ENCODE measurements at places on chromosomes 12 and 14. TPM values are rescaled to one million over a fixed set of nuclear protein-coding genes. Genes with fewer than 3 reads are reported as not detected.

GRCh38 chr14:92677087-92677668 lies 71.2 kb downstream of the LGMN start:
- DNase-seq: no peak

GRCh38 chr12:66978802-66979201 lies 290.4 kb upstream of the CAND1 start:
- DNase-seq: no peak

Gene PDE3A
- total RNA-seq: 3.1 TPM

DNA sequence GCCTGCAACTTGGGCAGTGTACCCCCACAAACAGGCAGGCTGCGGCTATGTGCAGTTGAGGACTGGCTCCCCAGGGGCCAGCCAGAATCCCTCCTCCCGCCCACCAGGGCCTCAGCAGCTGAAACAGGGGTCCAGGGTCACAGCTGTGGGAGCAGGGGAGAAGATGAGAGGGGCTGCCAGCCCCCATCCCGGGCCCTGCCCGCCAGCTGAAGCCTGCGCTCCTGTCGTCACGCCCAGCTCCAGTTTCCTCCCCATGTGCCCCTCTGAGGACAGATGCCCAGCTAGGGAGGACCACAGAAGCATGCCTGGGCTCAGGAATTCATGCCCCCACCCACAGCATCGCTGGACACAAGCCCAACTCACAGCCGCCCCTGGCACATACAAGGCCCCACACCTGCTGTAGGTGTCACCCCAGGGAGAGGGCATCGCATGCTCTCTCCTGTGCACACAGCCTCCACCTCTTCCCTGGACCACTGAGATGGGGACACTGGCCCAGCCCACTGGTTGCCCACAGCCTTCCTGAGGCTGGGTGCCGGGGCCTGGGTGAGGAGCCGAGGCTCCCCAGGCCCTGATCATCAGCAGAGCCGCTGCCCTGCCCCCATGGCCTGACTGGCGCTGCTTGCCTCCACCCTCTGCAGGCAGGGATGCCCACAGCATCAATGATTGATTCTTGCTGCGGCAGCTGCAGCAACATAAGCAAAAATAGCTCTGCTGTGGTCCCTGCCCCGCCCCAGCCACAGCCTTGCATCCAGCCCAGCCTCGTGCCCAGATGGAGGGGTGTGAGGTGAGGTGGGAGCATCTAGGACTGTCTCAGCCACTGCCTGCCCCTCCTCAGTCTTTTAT lies 3.7 kb upstream of the CLBA1 start:
- DNase-seq: no peak

DNA sequence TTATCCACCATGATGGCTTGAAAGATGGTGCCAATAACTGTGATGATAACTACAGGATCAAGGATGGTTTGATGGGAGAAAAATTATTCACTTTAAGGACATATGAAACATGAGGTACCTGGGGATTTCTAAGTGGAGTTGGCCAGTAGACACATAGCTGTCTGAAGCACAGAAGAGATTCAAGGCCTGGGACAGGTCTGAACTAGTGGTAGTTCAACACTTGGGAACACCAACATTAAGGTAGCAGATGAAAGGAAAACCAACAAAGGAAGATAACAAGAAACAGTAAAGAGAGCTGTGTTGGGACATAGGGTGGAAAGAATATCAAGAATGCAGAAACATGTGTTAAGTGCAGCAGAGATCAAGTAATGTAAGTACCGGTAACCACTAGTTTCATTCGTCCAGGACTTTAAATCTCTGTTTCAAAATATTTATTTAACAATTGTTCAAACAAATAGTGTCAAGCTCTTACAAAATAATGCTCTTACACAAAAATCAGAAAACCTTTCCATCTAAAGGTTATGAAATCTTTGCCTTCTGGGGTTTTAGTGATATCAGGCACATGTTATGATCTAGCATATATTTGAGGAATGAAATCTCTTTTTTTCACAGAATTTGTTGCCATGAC lies 104.7 kb downstream of the ST8SIA1 start:
- DNase-seq: no peak

DNA sequence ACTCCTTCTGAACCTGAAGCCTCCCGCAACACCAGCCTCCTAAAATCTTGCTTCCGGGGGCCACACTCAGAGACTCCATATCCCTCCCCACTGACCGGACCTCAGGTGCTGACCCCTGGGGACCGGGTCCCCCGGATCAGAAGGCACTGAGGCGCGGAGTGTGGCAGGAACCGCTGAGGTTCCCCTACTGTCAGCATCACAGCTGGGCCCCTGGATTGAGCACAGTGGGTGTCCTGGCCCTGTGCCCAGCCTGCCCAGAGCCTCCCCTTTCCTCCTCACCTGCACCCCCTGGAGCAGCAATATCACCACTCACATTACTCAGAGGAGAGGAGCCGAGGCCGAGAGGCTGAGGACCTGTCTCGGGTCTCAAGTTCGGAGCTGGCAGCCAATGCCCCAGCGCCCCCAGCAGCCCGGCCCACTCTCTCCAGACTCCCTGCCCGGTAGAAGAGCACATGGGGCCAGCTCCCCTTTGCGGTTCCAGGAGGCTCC lies 101.2 kb upstream of the EIF5 start:
- DNase-seq: no peak

Gene SLC2A14
- not detected for total RNA-seq

DNA sequence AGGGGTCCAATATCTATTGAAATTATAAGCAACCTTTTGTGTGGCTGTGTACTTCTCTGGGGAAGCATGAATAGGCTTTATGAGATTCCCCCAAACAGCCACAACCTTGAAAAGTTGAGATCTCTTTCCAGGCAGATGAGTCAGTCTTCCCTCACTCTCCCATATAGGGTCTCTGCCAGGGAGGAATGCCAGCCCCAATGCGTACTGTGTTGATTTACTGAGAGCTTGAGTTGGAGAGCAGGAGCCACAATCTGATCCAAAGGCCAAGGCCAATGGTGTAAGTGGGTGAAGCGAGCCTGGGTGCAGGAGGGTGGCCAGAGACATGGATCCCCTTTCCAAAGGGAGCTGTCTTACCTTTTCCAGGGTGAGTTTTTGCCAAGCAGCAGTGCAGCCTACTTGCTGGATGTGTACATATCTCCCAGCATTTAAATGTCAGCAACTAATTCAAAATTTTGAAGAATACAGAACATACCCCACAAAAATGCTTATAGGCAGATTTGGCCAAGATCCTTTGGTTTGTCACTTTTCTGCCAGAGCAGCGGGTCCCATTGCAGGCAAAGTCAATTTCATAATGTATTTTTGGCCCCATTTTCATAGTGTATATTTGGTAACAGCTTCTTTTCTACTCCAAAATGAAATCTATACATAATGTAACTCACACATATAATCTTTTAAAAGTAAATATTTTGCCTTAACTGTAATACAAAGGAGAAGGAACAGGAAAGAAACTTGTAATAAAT lies 88.2 kb downstream of the TBC1D30 start:
- DNase-seq: no peak

Gene KLRC2
- total RNA-seq: not detected

- peak; percentile 34 for DNase-seq
Measured at GRCh38 chr12:2804393-2805142, 7.9 kb upstream of the ITFG2 start.

DNA sequence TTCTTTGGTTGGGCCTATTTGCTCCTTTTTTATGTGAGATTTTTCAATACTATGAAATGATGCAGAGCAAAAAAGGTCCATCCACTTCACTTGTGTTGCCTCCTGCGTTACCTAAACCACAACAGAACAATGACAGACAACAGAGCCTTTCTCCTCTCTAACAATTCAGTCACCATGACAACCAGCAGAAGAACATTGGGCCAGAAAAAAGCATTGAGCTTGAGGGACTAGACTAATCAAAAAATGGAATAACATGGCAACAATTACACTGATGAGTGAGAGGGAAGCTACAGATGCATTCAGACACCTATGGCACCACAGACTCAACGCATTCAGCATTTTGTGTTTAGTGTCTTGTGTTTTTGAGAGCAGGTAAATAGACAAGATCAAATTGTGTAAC lies 44.6 kb upstream of the PTCSC3 start:
- DNase-seq: no peak

Gene NUBPL
- 6.3 TPM for total RNA-seq

Gene ACSM4
- not detected for total RNA-seq

GRCh38 chr14:20332431-20332787 lies 670 bp downstream of the CCNB1IP1 start:
- DNase-seq: peak; percentile 36

DNA sequence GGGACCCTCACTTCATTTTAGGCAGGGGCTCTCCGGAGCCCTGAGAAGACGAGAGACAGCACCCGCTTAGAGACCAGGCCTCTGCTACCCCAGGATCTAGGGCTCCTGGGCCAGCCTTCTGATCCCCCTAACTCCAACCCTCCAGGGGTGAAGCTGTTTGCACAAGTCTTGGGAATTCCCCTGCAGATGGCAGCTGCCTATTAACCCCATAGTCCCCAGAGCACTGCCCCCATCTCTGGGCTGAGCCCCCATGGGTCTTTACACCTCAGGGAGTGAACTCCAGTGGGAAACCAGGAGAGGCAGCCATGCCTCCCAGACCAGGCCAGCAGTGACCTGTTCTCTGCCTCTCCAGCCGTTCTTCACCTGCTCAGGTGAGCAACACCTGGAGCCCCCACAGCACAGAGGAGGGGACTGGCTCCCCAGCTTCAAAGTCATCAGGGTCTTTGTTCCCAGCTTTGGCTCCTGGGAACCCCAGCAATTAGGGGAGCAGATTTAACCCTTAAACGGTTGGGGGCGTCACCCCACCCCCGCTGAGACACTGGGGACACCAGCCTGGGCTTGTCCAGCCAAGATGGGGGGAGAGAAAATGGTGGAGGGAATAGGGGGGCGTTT lies 2.3 kb downstream of the WNT10B start:
- DNase-seq: no peak

DNA sequence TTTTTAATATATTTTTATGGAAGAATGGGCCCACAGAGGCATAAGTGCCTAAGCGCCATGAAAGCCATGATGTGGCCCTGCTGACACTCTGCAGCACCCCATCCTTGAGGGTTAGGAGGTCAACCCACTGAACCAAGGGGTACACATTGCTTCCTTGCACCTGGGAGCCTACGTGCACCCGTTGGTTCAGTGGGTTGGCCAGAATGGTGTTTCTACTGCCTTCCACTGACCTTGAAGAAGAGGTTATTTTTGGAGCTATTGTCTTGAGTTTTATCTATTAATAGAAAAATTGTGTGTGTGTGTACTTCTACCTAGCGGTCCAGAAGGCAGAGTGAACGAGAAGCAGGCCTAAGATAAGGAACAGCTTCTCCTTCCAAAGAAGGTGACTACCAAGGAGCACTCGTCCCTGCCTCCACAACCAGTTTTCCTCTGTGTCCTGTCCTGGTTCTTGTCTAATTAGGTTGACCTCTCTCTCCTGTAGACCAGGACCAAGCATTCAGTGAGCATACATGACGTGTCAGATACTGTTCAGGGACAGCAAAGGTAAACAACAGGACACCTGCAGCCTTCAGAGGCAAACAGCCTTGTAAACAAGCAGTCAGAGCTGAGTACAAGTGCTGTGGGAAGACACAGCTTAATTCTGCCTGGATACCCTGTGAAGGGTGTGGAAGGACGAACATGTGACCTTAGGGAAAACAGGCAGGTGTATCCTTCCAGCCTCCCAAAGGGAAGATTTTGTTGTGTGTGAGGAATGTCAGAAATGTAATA lies 30.4 kb upstream of the PLEK2 start:
- no peak for DNase-seq

GRCh38 chr14:22994762-22995275 lies 12.5 kb upstream of the AJUBA start:
- DNase-seq: peak; percentile 69

Gene AICDA
- total RNA-seq: not detected

Gene TM7SF3
- 80.0 TPM for total RNA-seq

GRCh38 chr14:104321802-104322130 lies 183.4 kb downstream of the KIF26A start:
- DNase-seq: no peak

DNA sequence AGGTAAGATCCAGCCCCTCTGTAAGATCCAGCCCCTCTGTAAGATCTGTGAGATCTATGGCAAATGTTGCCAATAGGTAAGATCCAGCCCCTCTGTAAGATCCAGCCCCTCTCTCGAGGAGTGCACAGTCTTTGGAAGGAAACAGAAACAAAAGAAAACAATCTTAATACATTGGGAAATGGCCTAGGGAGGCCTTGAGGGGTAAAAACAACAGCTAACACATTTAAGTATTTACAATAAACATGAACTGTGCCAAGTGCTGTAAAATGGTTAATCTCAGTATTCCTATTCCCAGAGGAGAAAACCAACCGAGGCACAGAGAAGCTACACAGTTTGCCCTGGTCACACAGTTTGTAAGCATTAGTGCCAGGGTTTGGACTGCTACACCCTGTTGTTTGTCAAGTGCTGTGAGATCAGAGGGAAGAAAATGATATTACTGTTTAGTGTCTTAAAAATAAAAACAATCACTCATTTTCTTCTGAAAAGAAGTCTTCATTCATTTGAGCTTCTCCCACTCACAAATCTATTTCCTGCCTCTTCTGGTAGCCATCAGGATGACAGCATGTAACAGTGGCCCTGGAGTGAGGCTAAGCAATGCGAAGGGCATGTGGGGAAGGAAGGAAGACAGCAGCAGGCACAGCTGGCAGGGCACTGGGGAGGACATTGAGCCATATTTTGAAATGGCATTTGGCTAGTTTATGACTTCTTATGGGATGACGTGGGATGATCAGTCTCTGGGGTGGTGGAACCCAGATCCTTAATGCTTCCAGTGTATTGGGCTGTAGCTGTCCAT lies 118.7 kb upstream of the PTPRQ start:
- DNase-seq: no peak

DNA sequence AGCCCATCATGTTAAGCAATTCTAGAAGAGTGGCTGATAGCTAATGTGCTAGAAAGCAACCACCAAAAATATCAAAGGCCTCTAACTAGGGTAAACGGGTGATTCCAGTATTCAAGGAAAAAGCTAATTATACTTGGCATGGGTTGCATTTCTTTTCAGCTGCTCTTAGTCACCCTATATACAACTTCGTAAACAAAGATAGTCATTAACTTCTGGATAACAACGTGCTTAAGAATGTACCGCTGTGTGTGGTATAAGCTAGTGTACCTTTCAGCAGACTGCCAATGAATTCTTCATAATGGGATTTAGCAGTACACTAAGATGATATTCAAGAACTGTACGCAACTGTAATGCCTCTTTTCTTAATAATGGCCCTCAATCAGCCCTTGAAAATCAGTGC lies 42.2 kb upstream of the SLC6A13 start:
- DNase-seq: peak; percentile 13

GRCh38 chr12:43222796-43223195 lies 329.2 kb downstream of the ADAMTS20 start:
- DNase-seq: no peak
